Chondrocyte (in vitro differentiated cells): ENCODE measurements at places on chromosomes 13 and 19.

- DNase-seq = no peak
These were observed 46.6 kb upstream of the NFIC start for GRCh38 chr19:3319643-3320353.

DNA sequence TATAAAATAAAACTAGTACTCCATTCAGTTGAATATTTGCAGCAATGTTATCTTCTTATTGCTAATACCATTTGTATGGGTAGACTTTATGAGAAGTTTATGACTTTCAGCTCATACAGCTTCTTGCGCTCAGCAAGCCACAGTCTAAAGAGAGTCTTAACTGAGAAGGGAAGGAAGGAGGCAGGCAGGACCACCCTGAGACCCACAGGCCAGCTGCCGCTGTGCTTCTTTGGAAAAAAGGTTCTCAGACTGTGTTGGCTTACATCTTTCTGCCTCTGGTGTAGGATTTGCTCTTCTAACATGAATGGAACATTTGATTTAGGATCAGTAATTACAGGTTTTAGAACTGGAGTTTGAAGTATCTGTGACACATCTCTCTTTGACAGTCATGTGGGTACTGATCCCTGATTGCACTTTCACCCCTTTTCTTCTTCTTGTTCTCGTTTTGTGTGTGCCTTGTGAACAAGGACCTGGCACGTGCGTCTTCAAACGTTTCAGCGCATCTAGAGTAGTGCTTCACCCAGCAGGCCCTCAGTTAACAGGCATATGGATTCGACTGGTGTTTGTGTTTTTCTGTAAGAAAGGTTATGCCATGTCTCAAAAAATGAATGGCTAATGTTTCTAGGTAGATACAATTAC, 7.1 kb upstream of the GPR18 start:
- DNase-seq = no peak

DNA sequence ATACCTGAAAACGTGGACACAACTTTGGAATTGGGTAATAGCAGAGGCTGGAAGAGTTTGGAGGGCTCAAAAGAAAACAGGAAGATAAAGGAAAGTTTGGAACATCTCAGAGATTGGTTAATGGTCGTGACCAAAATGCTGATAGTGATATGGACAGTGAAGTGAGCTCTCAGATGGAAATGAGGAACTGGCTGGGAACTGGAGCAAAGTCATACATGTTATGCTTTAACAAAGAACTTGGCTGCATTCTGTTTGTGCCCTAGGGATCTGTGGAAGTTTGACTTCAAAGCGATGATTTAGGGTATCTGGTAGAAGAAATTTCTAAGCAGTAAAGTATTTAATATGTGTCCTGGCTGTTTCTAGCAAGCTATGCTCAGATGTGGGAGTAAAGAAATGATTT, 136.2 kb downstream of the DNAJC3 start:
- no peak for DNase-seq

- peak; percentile 93 for DNase-seq
These were observed 4.3 kb downstream of the RNU6-9 start for GRCh38 chr19:897442-898039.

DNA sequence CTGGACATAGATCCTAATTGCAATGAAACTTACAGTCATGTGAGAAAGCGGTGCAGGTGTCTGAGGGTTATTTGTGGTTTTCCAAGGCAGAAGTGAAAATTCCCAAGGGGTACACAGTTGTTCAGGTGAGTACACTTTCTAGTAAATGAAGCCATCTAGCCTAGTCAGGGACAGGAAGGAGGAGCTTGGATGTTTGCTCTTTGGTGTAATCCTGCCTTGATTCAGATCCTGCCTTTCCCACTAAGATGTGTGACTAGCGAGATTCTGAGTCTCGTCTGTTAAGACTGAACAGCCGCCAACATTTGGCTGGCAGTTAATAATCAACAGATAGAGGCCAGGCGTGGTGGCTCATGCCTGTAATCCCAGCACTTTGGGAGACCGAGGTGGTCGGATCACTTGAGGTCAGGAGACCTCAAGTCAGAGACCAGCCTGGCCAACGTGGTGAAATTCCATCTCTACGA, 2.5 kb downstream of the RPS9 start:
- no peak for DNase-seq

- DNase-seq = no peak
These were observed 3.8 kb upstream of the UQCR11 start for GRCh38 chr19:1609103-1609396.

DNA sequence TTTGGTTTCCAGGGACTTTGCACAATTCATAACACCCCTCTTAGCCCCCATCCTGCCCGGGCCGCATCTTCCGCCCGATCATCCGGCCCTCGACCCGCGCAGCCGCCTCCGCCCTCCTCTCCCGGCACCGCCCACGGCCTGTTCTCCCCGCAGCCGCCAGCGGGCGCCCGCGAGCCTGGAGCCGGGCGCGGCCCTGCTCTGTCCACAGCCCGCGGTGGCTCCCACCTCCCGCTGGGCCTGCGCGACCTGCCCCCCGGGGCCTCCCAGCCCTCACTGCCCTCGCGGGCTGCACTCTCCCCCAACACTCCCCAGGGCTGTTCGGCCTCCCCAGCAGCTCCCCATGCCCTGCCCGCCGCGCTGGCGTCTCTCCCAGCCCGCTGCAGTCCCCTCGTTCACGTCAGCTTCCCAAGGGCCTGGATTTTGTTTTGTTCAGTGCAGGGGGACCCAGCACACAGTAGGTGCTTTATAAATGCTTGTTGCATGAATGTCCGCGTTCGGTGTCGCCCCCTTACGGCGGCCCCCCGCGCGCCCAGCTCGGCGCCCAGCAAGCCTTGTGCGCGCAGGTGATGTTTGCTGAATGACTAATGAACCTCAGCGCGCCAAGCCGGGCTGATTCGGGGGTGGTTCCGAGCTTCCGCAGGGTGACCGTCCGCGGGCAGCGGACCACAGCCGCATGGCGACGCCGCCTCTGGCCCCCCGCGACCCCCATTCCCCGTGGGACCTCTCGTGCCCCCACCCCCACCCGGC, 4.6 kb upstream of the APC2 start:
- no peak for DNase-seq

- DNase-seq = no peak
These were observed 123.6 kb downstream of the UQCRFS1 start for GRCh38 chr19:29089315-29089870.

DNA sequence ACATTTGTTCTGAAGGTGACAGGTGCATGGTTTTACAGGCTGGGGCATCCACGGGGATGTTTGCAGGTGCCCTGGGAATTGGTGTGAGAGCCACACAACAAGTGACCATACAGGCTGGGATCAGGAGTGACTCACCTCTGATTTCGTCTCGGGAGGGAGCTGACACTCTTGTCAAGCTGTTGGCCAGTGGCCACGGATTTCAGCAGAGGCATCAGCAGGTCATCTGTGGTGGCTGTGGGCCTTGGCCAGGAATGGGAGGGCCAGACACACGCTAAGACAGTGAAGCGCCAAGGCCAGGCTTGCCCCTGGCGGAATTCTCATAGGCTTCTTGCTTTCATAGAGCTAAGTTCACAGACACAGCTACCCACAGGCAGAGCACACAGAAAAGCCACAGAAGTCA, 108.6 kb downstream of the HSPH1 start:
- DNase-seq = no peak

- DNase-seq = no peak
These were observed 805.6 kb upstream of the ARGLU1 start for GRCh38 chr13:107373551-107373950.

GRCh38 chr13:71056581-71056980, 810.4 kb downstream of the DACH1 start:
- no peak for DNase-seq

DNA sequence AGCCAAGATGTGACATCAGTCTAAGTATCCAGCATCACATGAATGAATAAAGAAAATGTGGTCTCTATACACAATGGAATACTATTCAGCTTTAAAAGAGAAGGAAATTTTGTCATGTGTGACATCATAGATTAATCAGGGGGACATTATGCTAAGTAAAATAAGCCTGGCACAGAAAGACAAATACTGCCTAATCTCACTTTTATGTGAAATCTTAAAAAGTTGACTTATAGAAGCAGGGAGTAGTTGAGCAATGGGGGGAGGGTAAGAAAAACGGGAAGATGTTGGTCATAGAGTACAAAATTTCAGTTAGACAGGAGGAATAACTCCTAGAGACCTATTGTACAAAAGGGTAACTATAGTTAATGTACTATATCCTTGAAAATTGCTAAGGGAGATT, 10.4 kb upstream of the LCP1 start:
- no peak for DNase-seq

GRCh38 chr19:33280351-33280921, 21.9 kb downstream of the CEBPA start:
- DNase-seq = no peak

DNA sequence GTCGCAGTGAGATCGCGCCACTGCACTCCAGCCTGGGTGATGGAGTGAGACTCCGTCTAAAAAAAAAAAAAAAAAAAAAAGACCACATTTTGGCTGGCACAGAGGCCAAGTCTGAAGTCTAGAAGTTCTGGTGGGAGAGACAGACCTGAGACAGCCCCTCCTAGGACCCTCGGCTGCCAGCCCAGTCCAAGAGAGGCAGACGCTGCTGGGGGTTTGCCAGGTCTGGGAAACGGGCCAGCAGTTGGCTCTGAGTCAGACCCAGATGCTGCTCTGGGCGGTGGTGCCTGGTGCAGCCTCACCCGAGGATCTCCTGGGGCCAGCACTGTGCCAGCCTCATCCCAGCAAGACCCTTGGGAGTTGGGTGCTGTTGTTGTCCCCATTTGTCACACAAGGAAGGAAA, 5.8 kb downstream of the FCHO1 start:
- no peak for DNase-seq

DNA sequence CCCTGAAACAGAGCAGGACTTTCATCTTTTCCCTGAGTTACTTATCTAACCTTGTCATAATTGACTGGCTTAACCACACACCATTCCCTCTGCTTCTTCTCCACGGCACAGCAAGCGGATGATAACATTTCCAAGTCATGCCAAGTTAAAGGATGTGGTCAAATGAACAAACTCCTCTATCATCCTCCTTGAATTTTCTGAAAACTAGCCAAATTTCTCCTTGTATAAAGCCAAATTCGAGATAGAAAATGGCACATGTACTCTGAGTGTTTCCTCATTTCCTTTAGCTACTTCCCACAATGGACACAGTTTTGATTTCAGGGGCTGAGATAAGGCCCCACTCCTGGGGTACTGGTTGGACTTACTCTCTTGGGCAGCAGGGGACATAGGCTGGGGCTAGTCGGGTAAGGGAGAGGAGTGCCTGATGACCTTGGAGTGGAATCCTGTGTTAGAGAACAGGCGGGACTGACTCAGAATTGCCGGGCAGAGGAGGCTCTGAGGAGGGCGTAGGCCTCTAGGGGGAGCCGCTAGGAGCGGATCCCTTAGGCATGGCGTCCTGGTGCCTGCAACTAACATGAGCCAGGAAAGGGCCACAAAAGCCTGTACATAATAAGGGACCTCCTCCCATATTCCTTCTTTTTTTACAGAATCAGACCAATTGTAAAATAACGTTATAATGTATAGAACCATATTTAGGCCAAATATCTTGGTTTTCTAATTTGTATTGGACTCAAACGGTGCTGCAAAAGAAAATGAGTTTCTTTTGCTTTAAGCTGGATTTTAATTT, 20.3 kb upstream of the TMTC4 start:
- no peak for DNase-seq

- no peak for DNase-seq
These were observed 1210.1 kb upstream of the SPRY2 start for GRCh38 chr13:81551036-81551435.

DNA sequence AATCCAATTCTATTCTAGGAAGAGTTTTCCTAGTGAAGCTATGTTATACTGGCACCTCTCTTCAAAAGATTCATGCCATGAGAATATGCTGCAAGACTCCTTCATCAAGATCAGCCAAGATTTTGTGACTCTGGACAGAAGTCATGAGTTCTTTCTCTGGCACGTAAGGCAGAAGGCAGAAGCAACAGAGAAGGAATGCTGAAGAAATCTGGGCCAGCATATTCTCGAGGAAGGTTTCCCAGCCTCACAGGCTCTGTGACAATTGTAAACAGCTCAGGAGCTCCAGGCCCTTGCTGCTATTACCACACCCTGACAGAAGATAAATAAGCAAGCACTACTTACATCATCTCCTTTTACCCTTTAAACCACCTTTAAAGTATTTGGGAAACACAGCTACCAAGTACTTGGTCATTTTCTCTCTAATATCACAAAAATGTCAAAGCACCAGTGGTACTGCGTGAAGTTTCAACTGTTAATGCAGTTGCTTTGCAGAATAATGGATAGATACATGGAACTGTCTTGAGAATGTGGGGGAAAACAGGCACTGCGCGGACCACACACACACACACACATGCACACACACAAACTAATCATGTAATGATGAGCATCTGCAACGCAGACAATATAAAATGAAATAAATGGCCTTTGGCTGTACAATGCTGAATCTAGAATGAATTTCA, 55.4 kb downstream of the INTS6 start:
- no peak for DNase-seq

- DNase-seq = no peak
These were observed 63.4 kb downstream of the RAP2A start for GRCh38 chr13:97497400-97497799.

- DNase-seq = no peak
These were observed 33.9 kb upstream of the FRY start for GRCh38 chr13:31997641-31998040.

DNA sequence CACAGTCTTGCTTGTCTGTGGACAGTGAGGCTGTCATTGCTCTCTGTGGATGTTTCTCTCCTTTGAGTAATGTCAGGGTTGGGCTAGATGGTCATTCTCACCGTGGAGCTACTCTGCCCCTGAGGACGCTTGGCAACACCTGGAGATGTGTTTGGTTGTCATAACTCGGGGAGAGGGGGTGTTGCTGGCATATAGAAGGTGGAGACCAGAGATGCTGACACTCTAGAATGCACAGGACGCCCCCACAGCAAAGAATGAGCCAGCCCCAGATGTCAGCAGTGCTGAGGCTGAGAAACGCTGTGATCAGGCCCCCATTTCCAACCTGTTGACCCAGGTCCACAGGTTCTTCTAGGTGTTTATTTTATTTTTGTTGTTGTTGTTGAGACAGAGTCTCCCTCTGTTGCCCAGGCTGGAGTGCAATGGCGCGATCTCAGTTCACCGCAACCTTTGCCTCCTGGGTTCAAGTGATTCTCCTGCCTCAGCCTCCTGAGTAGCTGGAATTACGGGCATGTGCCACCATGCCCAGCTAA, 4.6 kb downstream of the CCDC124 start:
- DNase-seq = no peak
